ENCODE measurements at places on chromosomes 5 and 9.

DNA sequence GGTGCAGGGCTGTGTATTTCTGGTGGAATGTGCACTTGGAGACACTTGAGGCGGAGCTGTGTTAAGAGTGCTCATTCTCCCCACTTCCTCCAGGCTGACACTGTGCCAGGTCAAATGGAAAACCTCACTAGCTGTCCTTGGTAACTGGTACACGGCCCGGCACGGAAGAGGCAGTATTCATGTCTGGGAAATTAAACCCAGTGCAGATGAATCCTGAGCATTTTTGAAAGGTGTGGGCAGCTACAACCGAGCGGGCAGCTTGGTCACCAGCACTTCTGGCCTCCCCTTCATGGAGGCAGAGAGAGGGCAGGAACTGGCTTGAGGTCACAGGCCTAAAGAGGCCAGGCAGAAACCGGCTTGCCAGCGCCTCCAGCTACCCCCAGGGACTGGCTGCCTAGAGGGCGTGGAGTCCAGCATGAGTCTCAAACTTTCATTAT lies 1.6 kb downstream of the CLPTM1L start:
- no peak for DNase-seq

DNA sequence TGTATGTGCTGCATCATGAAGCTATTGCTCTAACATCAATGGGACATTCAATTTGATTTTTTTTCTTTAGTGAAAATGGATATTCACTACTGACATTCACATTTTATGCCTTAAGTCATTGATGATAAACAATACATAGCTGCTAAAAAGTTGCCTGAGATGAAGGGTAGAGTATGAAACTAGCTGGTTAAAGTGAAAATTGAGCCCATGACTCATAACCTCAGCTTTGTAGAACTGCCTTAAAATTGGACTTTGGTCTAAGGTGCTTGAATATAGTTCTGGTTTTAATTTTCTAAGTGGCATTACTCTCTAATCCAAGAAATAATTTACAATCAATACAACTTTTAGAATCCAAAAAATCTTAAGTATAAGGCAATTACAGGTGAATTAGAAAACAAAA lies 740.4 kb upstream of the RIOK2 start:
- no peak for DNase-seq

DNA sequence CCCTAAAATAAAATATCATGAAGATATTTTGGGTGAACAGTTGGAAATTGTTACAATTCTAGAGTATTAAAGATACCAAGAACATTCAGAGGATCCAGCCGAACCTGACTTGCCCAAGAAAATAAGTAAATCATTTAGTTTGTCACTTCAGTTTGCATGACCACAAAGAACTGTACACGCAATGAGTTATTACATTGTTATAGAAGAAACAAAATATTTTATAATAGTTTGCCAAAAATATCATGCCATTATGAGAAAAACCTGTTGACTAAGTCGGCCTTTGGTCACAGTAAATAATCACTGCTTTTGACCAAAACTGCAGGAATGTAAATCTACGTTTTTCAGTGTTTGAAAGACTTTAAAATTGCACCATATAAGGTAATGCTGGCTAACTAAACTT lies 27.9 kb downstream of the TRIO start:
- DNase-seq, result no peak

- DNase-seq, result no peak
Observed at GRCh38 chr5:89168766-89169165, 285.8 kb upstream of the MEF2C start.

GRCh38 chr5:159746707-159747106 lies 169.6 kb upstream of the ADRA1B start:
- DNase-seq, result no peak

- no peak for DNase-seq
Observed at GRCh38 chr9:21696411-21696871, 106.0 kb upstream of the MTAP start.

DNA sequence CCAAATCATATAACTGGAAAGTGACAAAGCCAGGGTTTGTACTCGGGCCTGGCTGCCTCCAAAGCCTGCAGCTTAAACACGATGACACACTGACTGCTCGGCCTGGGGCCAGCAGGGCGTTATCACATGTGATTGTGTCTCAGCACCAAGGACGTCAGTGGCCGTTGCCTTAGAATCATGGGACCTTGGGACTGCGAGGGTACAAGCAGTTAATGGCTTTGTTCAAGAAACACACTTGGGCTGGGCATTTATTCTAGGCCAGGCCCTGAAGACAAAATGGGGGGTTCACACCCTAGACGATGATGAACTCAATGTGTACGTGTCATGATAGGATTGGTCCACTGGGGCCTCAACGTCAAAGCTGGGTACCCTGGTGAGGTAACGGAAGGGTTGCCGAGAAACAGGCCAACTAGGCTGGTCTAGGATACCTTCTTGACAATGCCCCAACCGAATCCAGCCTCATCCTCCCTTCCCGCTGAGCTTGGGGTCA lies 13.0 kb downstream of the SH3PXD2B start:
- DNase-seq, result no peak

DNA sequence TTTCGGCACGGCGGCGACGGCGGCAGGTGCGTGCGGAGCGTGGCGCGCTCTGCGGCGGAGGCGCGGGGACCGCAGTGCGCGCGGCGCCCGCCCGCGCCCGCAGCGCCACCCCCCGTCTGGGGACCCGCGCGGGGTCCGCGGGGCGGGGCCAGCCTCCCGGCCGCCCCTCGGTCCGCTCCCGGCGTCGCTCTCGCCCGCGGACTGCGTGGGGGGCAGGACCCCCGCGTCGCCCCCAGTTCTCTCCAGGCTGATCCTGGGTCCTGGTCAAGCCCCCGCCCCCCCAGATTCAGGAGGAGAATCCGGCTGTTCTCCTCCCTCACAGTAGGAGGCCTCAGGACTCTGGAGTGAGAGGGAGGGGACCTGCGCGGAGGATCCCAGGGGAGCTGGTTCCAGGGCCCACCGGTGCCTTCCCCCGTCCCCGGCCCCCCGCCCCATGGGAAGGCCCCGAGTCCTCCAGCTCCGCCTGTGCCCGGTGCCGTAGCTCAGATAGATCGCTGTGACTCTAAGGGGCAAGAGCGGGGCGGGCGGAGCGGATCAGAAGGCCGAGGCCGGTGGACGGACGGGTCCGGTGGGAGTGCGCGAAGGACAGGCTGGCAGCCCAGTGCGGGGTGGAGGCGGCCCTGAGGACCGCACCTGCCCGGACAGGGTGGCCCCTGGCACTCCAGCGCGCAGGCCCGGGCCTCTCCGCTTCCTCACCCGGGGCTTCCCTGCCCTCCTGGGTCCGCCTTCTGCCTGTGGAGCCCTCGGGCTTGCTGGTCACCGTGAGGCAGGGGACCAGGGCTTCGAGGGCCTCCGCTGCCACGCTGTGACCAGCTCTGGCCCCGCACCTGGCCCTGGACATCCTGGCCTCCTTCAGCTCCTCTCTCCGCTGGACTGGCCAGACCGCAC lies at the start of gene RNF208:
Gene RNF208, minus strand, starts transcription at position 51 of the 888 bp plus-strand sequence. CDS start 1,028 bp downstream, outside the sequence.
- no peak for DNase-seq

All from KG1 (cell line).